ENCODE measurements at places on chromosomes 13 and 19.

GRCh38 chr13:22091222-22091970 lies 420.5 kb downstream of the FGF9 start:
- DNase-seq, result no peak

- no peak for DNase-seq
Measured at GRCh38 chr13:112891477-112892401, 77.3 kb upstream of the MCF2L start.

- no peak for DNase-seq
Measured at GRCh38 chr13:74774264-74774663, 640.1 kb upstream of the KLF12 start.

DNA sequence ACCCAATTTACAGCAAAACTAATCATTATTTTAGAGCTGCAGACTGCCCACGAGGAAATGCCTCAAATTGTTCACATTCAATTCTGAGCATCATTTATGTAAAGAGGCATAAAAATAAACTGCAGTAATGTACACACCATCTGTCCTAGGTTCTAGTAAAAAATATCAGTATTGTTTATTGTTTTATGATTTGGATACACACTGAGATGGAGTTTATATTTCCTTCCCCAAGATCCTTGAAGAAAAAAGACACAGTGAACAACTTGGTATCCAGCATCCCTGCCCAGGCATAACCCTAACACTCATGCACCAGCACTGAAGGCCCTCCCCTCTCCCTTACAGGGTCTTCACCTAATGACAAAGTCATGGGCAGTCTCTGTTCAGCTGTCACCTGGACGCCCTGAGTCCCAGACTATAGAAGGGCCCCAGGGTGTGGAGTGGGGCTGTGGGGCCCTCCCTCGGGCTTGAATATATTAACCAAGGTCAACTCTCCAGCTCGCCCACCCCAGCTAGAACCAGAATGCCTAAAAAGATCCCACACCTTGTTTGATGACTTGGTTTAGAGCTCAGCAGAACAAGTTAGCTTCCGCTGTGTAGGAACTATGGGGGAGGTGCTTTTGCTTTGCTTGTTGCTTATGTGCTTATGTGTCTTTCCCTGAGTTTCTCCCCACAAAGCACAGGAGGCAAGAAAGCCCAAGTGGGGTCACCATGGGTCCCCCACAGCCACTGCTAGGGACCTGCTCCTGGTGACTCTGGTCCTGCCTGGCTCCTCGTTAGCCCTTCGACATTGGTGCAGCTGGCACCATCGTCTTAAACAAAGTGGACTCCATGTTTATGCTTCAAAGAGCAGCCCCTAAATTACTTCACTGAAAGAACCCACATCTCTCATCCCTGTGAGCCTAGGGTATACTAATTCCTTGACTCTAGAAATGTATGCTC lies 111.1 kb downstream of the COL4A1 start:
- DNase-seq, result no peak

- DNase-seq, result no peak
Measured at GRCh38 chr19:10544753-10545251, 1.1 kb downstream of the ATG4D start.

- DNase-seq, result no peak
Measured at GRCh38 chr13:44230071-44230470, 143.6 kb upstream of the SERP2 start.

DNA sequence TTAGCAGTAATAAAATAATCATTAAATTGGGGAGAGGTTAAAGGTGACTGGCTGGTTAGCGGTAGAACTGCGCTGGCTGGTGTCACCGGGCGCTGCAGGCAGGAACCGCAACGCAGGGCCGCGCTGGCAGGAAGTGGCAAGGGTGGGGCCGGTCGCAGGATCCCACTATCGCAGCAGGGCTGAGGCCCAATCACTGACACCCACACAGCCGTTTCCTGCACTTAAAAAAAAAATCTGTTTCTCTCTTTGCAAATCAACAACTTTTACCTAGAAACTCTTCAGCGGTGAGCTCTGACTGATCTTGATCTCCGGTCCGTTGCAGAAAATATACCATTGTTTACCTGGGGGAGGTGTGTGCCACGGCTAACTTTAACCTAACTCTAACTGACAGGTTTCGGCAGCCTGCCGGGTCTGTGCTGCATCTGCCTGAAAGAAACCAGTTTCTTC lies 46.9 kb downstream of the KLF2 start:
- DNase-seq, result no peak

- no peak for DNase-seq
Measured at GRCh38 chr19:46573679-46574498, 27.2 kb upstream of the CALM3 start.

DNA sequence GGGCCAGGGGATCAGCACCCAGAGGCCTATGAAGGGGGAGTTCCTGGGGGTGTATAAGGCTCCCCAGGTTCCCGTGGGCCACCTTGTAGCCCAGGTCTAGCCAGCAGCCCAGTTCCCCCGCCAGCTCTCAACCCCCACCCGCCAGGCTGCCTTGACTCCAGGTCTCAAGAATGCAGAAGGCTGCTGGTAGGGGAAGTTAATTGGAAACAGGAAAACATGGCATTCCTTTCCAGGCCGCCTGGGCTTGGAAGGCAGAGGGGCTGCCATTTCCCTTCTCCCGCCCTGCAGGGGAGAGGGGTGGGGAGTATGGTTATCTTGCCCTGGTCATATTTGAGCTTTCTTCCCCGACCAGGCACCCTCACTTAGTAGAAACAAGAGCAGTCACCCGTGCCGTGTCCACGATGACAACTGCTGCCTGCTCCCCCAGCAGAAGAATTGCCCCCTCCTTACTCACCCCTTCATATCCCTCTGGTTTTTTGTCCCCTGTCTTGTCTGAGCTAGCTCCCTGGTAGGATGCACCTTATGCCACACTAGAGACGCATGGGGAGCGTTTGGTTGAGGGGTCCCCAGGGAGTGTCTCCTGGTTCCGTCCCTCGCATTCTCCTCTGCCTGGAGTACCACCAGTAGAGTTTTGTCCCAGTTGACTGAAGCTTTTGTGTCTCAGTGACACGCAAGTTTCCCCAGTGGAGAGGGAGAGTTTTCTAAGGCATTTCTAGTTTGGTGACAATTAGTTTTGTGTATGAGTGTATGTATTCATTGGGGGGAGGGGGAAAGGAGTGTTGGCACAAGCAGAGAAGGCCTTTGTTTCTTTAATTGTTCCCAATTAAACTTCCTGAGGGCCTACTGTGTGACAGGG lies 4.5 kb downstream of the BICRA start:
- DNase-seq, result no peak

- no peak for DNase-seq
Measured at GRCh38 chr13:43631106-43631505, 155.7 kb downstream of the ENOX1 start.

DNA sequence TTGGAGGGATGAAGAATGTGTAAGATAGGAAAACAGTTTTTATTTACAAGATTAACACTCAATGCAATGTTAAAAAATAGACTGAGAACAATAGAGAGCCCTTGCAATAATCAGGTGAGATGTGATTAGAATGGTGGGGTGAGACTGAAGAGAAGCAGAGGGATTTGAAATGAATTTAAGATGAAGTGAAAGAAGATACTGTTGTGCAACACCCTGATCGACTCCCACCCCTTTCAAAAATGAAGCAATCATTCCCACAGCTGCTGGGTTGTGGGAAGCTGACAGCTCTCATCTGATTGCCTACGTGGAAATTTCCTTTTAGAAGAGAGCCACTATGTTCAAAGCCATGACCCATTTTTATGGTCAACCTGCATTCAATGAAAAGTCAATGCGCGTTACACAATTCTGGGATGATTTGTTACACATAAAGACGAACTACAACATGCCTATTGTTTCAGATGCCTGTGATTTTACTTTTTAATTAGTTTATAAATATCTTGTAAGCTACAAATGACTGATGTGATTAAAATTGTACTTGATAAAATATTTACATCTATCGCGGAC lies 1374.8 kb downstream of the PCDH9 start:
- no peak for DNase-seq

DNA sequence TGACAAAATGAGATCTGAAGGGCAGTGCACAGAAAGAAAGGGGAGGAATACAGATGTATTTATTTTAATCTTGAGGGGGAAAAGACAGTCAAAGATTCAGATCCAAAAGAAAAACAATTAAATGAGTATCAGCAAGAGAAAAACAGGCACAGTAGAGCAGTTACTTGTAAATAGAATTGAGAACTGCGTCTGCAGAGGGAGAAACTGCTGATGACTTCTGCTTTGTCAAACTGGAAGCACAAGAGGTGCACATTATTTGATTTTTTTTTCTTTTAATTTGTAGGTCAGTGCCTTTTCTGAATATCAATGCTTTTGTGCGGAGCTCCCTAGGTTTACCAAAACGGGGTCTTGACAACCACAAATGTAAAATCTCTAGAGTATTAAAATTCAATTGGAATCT lies 37.3 kb downstream of the EFNB2 start:
- no peak for DNase-seq

- DNase-seq, result no peak
Measured at GRCh38 chr13:46106839-46107371, 2.1 kb upstream of the CPB2 start.

- no peak for DNase-seq
Measured at GRCh38 chr19:21474671-21475181, 30.7 kb upstream of the ZNF429 start.

DNA sequence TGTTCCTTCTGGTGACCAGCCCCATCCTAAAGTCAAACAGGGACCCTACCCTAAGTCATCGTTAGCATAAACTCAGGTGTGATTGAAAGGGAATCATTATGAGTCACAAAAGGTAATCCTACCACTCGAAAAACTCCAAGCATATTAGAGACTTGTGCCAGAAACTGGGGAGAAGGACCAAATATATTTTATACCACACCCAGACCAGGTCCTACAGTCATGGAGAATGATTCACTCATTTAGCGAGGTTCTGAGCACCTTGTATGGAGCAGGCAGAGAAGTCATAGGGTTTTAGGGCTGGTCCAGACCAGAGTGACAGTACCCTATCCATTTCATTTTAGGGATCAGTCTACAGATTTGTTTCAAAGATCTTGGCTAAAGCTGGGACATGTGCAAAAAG lies 149.5 kb downstream of the SLC7A1 start:
- DNase-seq, result no peak

DNA sequence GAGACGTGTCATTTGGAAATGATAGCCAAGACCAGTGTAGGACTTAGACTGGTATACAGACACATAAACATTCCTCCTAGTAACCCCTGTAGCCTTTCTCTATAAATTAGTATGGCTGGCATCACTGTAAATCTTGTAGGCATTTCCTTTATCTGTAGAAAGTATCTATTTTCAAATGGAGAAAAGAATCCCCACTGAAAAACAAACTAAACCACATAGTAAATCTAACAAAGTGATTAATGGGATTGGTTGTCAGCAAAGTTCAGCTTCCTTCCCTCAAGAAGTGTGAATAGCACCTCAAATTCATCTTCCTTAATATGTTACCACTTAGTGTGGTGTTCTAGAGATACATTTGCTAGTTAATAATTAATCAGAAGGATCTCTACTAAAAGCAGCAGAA lies 119.4 kb upstream of the NBEA start:
- DNase-seq, result no peak

GRCh38 chr13:90105849-90106496 lies 1241.5 kb upstream of the MIR17HG start:
- peak; percentile 95 for DNase-seq

DNA sequence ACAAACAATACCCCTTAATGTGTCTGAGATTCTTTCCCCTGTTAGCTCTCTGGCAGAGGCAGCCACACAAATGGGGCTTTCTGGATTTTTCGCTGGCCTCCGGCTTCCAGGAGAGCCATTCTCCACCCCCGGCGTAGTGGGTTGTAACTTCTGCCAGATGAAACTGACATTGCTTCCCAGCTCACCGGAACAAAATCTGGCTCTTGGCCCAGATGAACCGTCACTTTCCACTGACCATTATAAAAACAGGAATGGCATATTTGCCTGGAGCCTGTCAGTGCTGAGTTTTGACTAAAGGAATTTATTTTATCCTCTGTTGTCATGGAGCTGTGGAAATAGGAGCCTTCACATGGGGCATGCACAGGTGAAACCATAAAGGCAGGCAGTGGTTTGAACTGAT lies 120.6 kb upstream of the GPR12 start:
- DNase-seq, result no peak

GRCh38 chr13:57326532-57326931 lies 159.5 kb downstream of the PRR20E start:
- no peak for DNase-seq

- no peak for DNase-seq
Measured at GRCh38 chr13:25915840-25916518, 135.8 kb downstream of the SHISA2 start.

DNA sequence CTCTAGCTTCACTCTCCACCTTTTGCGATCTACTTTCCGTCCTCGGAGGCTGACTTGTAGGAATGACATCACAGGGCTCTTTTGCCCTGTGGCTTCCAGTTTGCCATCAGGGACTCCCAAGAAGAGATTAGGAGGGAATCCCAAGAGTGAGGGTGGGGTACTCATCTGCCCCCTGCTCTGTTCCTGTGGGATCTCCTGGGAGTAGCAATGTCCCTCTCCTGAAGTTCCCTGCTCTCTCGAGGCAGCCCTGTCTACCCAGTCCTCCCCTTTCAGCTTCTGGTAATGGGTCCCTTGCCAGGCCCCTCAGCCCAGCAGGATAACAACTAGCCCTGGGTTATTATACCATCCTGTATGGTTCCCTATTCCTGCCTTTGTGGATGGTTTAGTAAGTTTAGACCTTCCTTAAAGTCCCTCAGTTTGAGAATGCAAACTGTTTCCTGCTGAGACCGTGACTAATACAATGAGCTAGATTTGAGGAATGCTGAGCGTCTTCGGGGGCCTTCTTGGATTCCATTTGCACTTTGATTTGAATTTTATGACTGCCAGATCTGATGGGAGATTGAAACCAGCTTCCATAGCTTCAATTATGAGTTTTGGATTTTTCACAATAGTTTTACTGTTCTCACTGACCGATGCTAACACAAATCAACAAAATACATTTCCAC lies 73.7 kb upstream of the IPO5 start:
- peak; percentile 84 for DNase-seq

DNA sequence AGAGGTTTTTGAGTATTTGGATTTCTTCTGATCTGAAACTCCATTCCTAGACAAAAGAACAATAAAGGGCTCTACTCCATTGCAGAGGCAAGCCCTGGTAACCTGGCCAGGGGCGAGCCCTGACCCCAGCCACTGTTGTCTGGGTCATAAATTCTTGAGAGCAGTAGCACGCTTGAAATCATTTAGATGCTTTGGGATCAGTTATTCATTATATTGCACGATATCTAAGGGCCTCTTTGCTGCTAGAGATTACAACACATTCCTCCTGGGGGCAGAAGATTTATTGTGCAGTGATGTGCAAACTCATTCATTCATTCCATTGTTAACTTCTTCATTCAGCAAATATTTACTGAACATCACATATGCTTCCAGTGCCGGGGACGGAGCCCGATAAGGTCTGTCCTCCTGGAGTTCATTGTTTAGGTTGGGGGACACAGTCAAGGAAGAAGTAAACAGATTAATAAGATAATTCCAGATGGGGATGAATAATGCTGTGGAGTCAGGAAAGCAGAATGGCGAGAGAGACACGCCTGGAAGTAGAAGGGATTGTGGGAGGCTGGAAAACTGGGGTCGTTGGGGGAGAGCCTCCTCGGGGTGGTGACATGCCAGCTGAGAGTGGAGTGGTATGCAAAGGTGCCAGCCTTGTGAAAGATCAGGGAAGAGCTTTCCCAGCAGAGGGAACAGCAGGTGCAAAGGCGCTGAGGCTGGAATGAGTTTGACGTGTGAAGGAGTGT lies 34.9 kb downstream of the SIPA1L3 start:
- DNase-seq, result no peak

Data from SK-N-MC (cell line).